ENCODE measurements at places on chromosomes 7 and 10.

DNA sequence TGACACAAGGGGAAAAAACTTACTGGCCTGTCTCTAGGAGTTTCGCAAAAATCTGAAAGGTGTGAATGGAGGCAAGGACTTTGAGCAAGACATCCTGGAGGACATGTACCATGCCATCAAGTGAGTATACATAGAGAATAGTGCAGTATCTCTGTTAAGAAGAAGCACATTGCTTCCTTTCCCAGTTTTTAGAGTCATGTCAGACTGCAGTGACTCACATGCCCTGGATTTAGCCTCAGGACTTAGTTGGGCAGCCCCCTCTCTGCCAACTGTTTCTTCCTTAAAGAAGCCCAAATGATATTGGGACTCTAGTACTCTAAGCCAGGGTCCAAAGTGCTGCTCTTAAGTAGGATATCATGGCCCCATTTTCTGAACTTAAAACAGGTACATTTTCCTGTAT, 28.1 kb upstream of the NFKB2 start:
- DNase-seq, result no peak

- DNase-seq, result no peak
Observed at GRCh38 chr7:81162771-81163525, 244.1 kb upstream of the SEMA3C start.

DNA sequence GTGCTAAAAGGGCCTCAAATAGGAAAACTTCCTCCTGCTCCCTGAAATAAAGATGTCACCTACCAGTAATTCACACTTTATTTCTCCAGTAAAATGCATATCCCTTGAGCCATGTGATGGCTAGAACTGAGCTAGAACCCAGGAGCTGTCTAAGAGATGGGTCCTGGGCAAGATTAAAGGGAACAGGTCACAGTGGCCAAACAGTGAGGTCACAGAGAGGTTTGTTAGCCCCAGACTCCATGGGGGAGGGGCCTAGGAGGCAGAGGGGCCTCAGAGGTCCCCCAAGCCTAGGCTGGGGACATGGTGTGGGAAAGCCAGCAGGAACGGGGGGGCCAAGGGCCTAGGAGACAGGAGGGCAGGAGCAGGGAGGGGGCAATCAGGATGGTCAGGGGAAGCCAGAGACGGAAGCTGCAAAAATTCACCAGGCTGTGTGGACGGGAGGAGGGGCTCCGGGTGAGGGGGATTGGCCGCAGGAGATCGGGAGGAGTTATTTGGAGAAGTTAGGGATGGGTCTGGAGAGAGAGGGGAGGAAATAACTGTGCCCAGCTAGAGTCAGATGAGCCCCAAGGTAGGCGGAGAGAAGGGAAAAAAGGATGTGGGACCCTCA, 3.3 kb downstream of the FBXO24 start:
- DNase-seq, result no peak

GRCh38 chr10:101132636-101133473, 1.8 kb downstream of the TLX1 start:
- DNase-seq, result no peak

- peak; percentile 33 for DNase-seq
Observed at GRCh38 chr10:133608855-133609254, 17.7 kb downstream of the FRG2B start.

- DNase-seq, result no peak
Observed at GRCh38 chr10:110634527-110635209, 9.5 kb upstream of the RBM20 start.

- DNase-seq, result peak; percentile 18
Observed at GRCh38 chr10:91551856-91552255, 81.0 kb downstream of the PPP1R3C start.

GRCh38 chr7:13097499-13097898, 410.1 kb downstream of the ARL4A start:
- DNase-seq, result no peak

- no peak for DNase-seq
Observed at GRCh38 chr7:155354371-155355048, 56.8 kb downstream of the INSIG1 start.

DNA sequence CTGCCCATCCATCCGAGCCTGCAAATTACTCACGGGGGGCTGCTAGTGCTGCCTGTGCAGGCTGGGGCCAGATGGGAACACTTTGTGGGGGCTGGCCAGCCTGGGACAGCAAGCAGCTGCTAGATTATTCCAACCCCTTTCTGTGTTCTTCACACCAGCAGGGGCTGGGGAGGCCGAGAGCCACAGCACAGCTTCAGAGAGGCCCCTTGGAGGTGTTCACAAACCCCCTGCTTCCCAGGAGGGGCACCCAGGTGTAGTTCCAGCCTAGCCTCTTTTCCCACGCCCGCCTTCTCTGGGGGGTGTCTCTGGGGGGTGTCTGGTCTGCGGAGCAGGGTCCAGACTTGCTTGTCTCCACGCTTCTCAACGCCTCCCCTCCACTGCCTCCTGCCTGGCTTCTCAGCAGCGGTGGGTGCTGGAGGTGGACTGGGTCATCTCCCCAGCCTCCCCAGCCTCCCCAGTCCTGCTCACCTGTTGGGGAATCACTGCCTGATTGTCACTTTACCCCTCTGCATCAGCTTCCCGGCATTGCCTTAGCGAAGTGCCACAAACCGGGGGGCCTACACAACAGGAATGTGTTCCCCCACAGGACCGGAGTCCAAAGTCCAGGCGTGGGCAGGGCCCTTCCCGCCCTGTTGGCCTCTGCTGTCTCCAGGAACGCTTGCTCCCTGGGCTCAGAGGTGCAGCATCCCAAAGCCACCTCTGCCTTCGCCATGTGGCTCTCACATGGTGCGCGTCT, 74.0 kb upstream of the EN2 start:
- DNase-seq, result no peak

DNA sequence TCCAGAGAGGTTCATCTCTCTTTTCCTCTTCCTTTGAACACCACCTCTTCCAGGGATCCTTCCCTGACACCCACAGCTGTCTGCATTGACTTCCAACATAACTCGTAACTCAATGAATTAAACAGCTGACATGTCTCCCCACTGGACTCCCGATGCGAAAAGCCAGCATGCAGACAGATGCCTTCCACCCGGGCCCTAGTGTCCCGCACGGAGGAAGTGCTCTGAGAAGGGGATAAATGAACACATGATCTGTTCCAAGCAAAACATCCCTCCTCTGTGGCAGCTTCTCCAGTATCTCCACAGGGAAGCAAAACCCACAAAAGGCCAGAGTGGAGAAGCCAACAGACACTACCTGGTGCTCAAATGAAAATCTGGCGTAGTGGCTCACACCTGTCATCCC, 28.3 kb downstream of the OGDHL start:
- no peak for DNase-seq

GRCh38 chr10:120942806-120943413, 91.7 kb downstream of the WDR11 start:
- DNase-seq, result peak; percentile 71

DNA sequence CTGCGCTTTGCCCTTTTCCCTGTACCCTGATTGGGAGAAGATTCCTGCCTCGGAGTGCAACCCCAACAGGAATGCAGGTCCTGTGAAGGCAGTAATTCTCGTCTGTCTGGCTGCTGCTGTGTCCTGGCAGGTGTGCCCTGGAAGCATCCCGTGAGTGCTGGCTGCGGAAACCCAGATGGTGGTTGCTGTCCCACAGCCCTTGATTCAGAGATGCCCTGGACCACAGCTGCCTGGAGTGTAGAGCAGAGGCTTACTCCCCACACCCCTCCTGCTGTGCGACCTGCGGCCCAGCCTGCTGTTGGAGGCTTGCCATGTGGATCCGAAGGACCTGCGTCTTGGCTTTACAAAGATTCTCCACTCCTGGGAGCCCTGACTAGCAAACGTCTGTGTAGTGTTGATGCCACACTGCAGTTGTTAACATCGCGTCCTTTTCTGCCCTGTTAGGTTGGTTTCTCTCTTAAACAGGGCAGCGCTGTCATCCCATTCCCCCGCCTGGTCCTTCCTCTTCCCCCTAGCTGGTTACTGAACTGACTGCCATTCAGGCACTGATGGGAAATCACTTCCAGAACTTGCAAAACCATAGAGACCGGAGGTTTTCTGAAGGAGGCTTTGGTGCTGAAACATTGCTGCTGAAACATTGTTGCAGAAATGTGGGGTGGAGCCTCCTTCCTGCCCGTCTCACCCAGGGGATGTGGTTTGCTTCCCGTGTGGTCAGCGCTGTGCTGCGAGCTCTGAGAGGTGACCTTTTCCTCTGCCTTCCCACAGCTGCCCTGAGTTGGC, 53.3 kb downstream of the DNAJB6 start:
- peak; percentile 55 for DNase-seq

- no peak for DNase-seq
Observed at GRCh38 chr7:30973292-30973691, 9.5 kb downstream of the GHRHR start.

GRCh38 chr7:154753226-154753625, 249.7 kb downstream of the PAXIP1 start:
- DNase-seq, result no peak

GRCh38 chr10:3330663-3331062, 158.1 kb upstream of the PITRM1 start:
- no peak for DNase-seq

DNA sequence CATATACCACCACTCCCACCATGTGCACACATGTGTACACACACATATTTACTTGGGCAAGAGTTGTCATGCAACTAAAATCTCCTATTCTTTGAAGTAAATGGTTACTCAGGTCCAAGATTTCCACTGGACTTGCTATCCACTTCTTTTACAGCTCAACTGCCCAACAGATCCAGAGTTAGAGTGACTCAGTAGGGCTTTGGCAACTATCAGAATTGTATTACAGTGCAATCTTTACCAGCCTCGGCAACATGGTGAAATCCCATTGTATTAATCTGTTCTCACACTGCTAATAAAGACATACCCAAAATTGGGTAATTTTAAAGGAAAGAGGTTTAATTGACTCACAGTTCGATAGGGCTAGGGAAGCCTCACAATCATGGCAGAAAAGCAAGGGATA, 51.9 kb upstream of the ABLIM1 start:
- no peak for DNase-seq

- DNase-seq, result no peak
Observed at GRCh38 chr7:87060288-87060537, 759 bp upstream of the ELAPOR2 start.

GRCh38 chr10:123093489-123093888, 42.3 kb upstream of the HMX3 start:
- no peak for DNase-seq

- DNase-seq, result peak; percentile 38
Observed at GRCh38 chr7:45890902-45891461, 2.7 kb downstream of the IGFBP1 start.

- no peak for DNase-seq
Observed at GRCh38 chr7:40194745-40195144, 59.9 kb downstream of the SUGCT start.

DNA sequence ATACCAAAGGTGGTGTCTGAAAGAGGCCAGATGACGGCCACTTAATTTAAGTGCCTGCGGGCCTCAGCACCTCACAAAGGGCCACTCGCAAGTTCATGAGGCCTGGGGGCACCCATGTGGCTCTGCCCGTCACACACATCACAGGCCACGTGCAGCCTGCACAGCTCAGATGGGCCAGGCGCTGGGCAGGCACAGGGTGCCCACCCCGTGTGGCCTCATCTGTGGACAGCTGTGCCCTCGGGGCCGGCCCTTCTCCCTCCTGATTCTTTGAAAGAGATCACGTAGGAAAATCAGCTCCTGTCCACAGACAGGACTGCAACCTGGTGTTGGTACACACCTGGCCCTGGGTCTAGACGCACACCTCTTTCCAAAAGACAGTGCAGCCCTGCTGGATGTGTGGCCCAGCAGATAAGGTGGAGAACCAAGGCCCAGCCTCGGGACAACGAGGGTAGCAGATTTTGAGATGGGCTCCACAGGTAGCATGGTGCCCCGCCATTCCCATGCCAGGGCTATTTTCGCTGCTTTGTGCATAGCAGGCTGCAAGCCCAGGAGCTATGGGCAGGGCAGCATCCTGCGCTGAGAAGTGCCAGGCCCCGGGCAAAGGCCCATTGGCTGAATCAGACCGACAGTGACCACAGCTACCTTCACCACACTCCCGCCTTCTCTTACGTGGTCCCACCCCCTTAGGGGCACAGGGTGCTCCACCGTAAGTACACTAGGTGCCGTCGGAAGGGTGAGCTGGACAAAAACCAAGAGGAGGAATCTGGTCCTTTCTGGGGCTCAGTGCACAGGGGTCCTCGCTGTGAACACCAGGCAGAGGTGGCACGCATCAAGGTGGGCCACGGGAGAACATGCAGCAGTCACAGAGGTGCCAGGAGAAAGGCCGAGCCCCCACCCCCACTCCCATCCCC, 124.5 kb downstream of the EBF3 start:
- DNase-seq, result no peak

- no peak for DNase-seq
Observed at GRCh38 chr10:131822692-131823245, 78.0 kb upstream of the PPP2R2D start.

DNA sequence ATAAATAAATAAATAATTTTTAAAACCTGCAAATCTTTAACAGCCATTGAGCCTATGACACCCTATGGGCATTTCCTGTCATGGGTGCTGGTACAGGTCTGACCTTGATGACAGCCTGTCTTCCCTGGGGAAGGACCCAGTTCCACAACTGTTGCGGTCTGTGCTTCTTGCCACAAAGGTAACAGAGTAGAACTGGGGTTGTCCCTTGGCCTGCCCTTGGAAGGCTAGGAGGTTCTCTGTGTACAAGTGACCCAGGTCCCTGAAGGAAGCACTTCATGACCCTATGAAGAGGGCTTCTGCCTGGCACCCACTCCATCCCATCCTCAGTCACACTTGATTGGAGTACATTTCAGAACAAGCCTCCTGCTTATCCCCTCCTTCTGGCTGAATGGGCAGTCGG, 66.9 kb downstream of the OGDH start:
- DNase-seq, result no peak

DNA sequence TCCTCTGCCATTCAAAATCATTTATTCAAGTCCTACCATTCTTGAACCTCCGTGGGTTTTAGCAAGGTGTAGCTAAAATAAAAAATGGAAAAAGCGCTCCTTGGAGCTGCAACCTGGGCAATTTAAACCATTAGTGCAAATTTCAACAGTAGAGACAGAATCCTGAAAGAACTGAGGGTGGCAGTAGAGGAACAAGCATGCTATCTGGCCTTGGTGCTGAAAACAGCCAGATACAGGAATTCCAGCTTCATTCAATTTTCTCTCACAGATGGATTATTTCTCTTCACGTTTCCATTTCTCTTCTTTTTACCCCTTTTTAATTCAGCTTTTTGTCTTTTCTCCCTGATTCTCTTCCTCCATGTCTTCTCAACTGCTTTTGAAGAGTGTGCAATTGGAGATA, 77.7 kb downstream of the OTUD1 start:
- DNase-seq, result no peak

DNA sequence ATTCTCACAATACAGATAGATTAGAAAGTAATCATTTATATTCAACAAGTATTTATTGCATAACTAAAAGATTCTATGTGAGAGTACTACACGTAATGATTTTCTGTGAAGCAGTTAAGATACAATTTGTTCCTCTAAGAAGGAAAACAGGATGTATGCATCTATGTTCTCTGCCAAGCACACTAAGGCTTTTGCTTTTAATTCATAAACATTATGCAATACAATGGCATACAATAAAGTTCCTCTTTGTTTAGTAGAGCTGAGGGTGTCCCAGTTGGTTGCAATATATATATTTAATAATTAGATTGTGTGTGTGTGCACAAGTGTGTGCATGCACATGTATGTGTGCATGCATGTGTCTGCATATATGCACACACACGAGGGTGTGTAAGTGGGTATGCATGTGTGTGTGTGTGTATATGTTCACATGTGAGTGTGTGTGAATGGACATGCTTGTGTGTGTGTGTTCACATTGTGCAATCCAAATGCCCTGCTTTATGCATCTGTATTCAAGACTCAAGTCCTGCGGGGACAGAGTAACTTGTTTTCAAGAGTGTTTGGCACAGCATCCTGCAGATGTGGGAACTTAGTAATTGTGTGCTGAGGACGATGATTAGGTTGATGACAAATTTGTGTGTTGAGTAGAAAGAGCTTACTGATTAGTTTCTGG, 481.5 kb upstream of the KLF6 start:
- no peak for DNase-seq

GRCh38 chr7:30041526-30042269, 13.5 kb downstream of the PLEKHA8 start:
- DNase-seq, result no peak
